NCI-H1436 treated with DMSO at 0.1 percent for 48 hours (cell line): ENCODE measurements at places on chromosomes 16 and 17.

DNA sequence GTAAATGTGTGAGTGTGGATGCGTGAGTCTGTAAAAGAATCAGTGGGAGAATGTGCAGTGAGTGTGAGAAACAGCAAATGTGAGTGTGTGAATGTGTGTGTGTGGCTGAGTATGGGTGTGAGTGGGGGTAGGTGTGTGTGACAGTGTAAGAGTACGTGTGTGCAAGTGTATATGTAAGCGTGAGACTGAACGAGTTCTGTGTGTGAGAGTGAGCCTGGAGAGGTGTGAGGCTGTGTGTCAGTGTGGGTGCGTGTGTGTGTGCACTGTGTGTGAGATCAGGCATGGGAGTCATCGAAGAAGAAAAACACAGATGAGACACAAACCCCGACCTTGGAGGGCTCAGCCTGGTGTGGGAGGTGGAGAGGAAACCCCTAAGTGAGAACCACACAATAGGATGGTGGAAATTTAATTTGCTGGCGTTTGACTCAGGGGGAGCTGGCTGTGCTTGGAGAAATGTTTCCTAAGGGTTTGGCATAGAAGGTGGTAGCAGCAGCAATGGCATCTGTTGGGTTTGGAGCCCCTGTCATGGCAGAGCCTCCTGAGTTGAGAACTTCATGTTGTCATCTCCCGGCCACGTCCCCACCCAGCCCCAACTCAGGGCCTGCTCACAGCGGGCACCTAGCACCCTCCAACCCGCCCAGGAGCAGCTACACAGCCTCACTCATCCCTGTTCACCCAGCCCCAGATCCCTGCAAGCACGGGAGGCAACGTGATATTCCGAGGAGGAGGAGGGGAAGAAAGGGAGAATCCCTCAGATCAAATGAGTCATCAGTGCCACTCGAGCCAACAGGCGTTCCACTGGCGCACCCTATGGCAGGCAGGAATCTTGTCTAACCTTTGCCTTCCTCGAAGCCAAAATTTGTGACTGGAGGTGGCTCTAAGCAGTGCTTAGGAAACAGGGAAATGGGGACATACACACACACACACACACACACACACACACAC is 14.3 kb upstream of the NUBP1 start:
- DNase-seq, result no peak

DNA sequence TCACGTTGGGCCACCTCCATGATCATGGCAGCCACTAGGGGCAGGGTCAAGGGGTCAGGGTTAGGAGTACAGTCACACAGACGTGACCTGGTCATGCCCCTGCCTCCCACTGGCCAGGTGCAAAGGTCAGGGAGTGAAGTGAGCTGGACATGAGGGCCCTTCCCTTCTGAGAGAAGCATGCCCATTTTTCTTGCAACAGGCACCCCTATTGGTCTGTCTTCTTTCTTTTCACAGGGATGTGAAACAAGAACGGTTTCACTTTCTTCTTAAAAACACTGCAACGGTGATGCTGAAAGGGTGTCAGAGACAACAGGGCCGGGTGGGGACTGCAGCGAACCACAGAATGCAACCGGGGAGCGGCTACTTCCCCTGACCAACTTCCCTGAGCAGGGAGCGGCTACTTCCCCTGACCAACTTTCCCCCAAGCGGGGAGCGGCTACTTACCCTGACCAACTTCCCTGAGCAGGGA is 52.1 kb upstream of the DOC2B start:
- DNase-seq, result no peak

- no peak for DNase-seq
These were observed 126.9 kb upstream of the WSCD1 start for GRCh38 chr17:5943232-5943631.

- no peak for DNase-seq
These were observed 20.8 kb downstream of the PIK3R5 start for GRCh38 chr17:8944748-8945147.

GRCh38 chr16:9929313-9929712 is 252.9 kb downstream of the GRIN2A start:
- DNase-seq, result no peak

- DNase-seq, result no peak
These were observed 106.6 kb downstream of the ELAC2 start for GRCh38 chr17:12911239-12911638.

DNA sequence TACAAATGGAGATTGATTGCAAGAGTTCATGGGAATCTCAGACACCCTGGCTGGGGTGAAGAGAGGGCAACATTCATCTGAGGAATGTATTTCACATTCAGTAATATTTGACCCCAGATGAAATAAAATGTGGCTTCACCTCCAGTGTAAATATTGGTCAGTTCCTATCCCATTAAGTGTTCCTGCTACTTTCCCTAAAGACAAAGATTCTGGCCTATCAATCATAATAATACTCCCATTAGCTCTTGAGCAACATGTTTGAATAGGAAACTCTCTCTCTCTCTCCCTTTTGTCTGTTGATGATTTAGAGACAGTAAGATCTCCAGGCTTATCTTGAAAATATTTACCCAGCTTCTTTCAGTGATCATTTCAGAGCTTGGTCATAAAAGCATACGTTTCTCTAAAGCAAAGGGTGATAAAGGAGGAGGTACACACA is 70.1 kb downstream of the KCNJ2 start:
- DNase-seq, result no peak
